Caco-2 (cell line): ENCODE measurements at places on chromosomes 16 and 17. TPM values are rescaled to one million over a fixed set of nuclear protein-coding genes. Genes with fewer than 3 reads are reported as not detected.

- no peaks in the 10 kb centered on the region for H3K36me3 ChIP-seq
- peak overlapping the region; percentile 72 for H3K4me3 ChIP-seq
- DNase-seq = peak; percentile 35
- H3K27me3 ChIP-seq = no peaks in the 10 kb centered on the region
Measured at GRCh38 chr17:7885367-7886226, 3.0 kb upstream of the CHD3 start.

GRCh38 chr17:47879028-47879585, 16.9 kb upstream of the SP2 start:
- no peaks in the 10 kb centered on the region for H3K36me3 ChIP-seq
- no peak overlapping the region for H3K27ac ChIP-seq
- H3K27me3 ChIP-seq = no peaks in the 10 kb centered on the region
- H3K4me1 ChIP-seq = peaks cover 64% of the 10 kb centered on the region
- DNase-seq = no peak

DNA sequence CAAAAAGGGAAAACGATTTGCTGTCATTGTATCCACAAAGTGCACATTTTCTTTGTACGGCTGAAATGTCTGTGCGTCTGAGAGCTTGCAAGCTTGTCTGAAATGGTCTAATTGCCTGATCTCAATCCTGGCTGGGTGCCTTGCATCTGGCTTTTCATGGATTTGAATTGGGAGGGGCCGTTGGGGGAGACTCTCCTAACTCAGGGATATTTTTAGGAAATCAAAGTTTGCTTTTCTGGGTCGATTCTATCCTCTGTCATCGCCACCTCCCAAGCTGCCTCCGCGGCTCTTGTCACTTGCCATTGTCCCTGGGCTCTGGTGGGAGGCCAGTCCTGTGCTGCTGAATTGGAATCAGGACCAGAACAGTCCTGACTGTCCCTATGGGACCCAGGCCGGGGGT, 33.3 kb upstream of the MGAT5B start:
- DNase-seq = no peak
- H3K36me3 ChIP-seq = no peaks in the 10 kb centered on the region
- H3K4me3 ChIP-seq = no peak overlapping the region
- no peaks in the 10 kb centered on the region for H3K27me3 ChIP-seq

DNA sequence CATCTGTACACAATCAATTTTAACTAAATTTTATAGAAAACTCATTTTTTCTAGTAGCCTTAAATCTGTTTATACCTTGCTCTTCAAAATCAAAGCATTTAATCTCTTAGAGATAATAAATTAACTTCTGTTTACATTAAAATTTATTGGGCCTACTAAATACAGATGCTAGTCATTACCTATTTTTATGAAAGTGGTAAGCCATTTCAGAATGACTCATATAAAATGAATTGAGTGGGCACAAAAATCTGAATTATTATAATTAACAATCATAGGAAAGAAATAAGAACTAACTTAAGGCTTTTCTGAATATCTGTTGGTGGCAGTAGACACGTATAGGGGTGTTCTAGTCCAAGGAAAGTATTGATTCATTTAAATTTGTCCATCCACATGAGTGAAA, 157.9 kb downstream of the KCNJ2 start:
- H3K27me3 ChIP-seq = no peaks in the 10 kb centered on the region
- no peaks in the 10 kb centered on the region for H3K4me1 ChIP-seq
- H3K27ac ChIP-seq = no peak overlapping the region

DNA sequence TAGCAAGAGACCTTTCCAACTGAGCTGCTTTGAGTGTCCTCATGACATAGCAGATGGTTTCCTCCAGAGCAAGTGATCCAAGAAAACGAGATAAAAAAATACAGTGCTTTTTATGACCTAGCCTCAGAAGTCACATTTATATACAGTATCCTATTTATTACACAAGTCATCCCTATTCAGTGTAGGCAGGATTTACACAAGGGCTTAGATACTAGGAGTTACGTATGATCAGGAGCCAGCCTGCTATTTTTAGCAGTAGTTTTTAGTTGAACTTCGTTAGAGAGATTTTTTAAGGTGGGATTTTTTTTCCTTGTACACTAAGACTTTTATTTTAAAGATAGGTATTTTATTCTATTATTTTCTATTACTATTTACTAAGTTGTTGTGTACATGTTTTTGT, 58.4 kb downstream of the PHKB start:
- no peaks in the 10 kb centered on the region for H3K27me3 ChIP-seq
- H3K4me3 ChIP-seq = no peak overlapping the region
- no peak overlapping the region for H3K27ac ChIP-seq
- H3K4me1 ChIP-seq = peaks cover 8% of the 10 kb centered on the region
- DNase-seq = no peak

GRCh38 chr17:58641887-58642311, 49.9 kb downstream of the TEX14 start:
- no peaks in the 10 kb centered on the region; the same call in 1 of the 2 replicates for H3K4me1 ChIP-seq
- no peaks in the 10 kb centered on the region for H3K36me3 ChIP-seq
- H3K27ac ChIP-seq = no peak overlapping the region
- H3K27me3 ChIP-seq = no peaks in the 10 kb centered on the region
- H3K4me3 ChIP-seq = no peak overlapping the region

DNA sequence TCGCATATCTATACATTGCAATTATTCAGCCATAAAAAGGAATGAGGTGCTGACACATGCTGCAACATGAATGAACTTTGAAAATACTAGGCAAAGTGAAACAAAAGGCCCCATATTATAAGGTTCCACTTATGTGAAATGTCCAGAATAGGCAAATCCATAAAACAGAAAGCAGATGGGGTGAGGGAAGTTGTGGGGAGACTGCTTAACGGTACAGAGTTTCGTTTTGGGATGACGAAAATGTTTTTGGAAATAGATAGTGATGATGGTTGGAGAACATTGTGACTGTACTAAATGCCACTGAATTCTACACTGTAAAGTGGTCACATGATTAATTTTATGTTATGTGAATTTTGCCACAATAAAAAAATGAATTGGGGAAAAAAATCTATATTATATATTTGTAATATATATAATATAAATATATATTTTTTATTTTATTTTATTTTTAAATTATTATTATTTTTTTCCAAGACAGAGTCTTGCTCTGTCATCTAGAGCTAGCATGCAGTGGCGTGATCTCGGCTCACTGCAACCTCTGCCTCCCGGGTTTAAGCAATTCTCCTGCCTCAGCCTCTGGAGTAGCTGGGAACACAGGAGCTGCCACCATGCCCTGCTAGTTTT, 4.2 kb upstream of the GNA13 start:
- H3K4me1 ChIP-seq = peaks cover 56% of the 10 kb centered on the region
- H3K36me3 ChIP-seq = no peaks in the 10 kb centered on the region
- no peak overlapping the region for H3K27ac ChIP-seq

CDC6 gene
- total RNA-seq = 86.1 and 96.4 TPM in 2 replicates

KRTAP2-2 gene
- total RNA-seq = not detected in 2 replicates

ZNF469 gene
- total RNA-seq = 0.07 and 0.12 TPM in 2 replicates

MMP25 gene
- 0.11 and 0.14 TPM in 2 replicates for total RNA-seq

DNA sequence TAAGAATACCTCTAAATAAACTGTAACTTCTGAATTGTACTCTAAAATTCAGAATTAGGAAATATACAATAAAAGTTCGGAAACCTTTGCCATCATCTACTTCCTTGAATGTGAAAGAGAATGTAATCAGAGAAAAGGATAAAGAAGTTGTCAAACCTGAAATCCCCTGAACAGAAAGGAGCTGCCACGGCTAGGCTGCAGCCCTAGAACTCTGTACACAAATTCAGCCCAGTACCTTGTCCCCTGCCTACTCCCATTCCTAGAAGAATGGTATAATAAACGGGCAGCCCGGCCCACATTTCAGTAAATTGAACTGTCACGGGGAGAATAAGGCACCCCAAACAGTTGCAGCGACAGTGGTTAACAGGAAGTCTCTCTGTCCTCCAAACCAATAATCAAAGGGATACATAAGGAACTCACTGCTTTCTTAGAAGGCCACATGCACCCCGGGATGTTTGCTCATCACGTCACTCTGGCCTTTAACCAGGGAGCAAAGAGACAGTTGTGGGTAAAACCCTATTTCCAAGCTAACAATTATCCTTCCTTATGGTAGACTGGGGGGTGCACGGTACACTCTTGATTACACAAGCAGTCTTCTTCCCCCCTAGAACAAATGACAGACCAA, 24.3 kb upstream of the RFFL start:
- peaks cover 22% of the 10 kb centered on the region for H3K4me1 ChIP-seq
- H3K27me3 ChIP-seq = no peaks in the 10 kb centered on the region
- DNase-seq = peak; percentile 62

- H3K4me1 ChIP-seq = peaks cover 14% of the 10 kb centered on the region; the same call in 1 of the 2 replicates
- H3K4me3 ChIP-seq = peak within 1 kb of the TSS; percentile 85
- peak; percentile 91 for DNase-seq
- H3K27me3 ChIP-seq = no peaks in the 10 kb centered on the region
- H3K27ac ChIP-seq = no peak within 1 kb of the TSS
Measured at GRCh38 chr17:44708401-44709263, at the start of gene DBF4B. TSS of gene DBF4B (plus strand) at chr17:44708665. CDS start at chr17:44708821, 156 bp downstream.

DNA sequence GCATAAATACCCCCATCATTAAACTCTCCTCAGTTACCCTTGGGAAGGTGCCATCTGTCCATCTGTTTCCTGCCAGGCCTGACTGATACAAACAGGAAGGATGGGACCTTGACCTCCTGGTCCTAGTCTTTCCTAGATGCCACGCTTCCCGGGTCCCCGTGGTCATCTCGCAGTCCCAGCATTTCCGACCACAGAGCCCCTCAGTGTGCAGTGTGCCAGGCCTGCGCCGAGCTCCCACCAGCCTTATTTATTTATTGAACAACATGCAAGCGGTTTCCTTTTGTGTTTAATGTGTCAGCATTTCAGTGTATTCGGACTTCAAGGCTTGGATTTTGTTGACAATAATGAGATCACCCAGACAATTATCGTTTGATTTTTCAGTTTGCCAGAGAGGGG, 45.6 kb upstream of the NKD1 start:
- H3K27ac ChIP-seq = peak overlapping the region; percentile 12
- DNase-seq = no peak
- no peak overlapping the region for H3K4me3 ChIP-seq
- H3K27me3 ChIP-seq = no peaks in the 10 kb centered on the region
- H3K36me3 ChIP-seq = no peaks in the 10 kb centered on the region

DNA sequence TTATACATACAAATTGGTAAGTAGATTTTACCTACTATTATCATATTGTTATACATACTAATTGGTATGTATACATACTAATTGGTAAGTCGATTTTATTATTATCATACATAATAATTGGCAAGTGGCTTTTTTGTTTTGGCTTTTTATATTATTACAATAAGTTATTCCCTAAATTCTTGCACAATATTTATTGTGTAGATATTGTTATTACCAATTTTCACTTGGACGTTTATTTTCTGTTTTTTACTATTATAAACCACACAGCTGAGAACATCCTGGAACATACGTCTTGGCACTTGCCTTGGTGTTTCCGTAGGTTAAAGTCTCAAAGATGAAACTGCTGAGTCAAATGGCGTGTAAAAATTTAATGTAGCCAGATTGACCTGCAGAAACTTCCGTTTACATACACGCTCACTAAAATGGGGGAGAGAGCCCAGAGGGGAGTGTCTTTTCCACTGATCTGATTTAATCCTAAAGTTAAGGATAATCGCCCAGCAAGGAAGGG, 18.9 kb downstream of the GNGT2 start:
- DNase-seq = no peak
- no peaks in the 10 kb centered on the region for H3K4me1 ChIP-seq
- peak overlapping the region; percentile 95 for H3K27ac ChIP-seq
- peak overlapping the region; percentile 72 for H3K4me3 ChIP-seq
- no peaks in the 10 kb centered on the region for H3K27me3 ChIP-seq
- H3K36me3 ChIP-seq = no peaks in the 10 kb centered on the region

PRR35 gene
- 0.14 TPM in 1 of 2 replicates, not detected in the other for total RNA-seq

- no peak overlapping the region for H3K4me3 ChIP-seq
- H3K36me3 ChIP-seq = no peaks in the 10 kb centered on the region
- H3K27ac ChIP-seq = no peak overlapping the region
Measured at GRCh38 chr17:82283208-82283749, 9.8 kb upstream of the CSNK1D start.

GRCh38 chr17:21033350-21033749, 9.5 kb downstream of the USP22 start:
- no peaks in the 10 kb centered on the region for H3K4me1 ChIP-seq
- H3K4me3 ChIP-seq = no peak overlapping the region
- no peak overlapping the region for H3K27ac ChIP-seq
- no peak for DNase-seq
- peaks cover 2% of the 10 kb centered on the region for H3K36me3 ChIP-seq

DNA sequence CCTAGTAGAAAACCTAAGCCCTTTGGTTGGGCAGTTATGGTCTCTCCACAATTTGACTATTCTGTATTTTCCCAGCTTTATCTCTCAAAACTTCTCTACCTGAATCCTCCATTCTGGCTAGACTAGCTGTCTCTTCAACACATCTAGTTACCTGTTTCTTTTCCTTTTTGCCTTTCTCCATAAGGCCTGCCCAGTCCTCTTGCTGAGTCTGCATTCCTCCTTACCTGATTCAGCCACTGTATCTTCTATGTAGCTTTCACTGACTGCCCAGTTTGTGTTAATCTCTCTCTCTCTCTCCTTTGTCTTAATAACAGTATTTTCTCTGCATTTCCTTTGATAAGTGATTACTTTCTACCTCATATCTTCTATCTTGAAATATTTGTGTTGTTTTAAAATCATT, 2.1 kb upstream of the EVI2A start:
- H3K27me3 ChIP-seq = no peaks in the 10 kb centered on the region
- no peak for DNase-seq
- H3K4me1 ChIP-seq = no peaks in the 10 kb centered on the region
- H3K4me3 ChIP-seq = no peak overlapping the region
- no peak overlapping the region for H3K27ac ChIP-seq
- no peaks in the 10 kb centered on the region; the same call in 1 of the 2 replicates for H3K36me3 ChIP-seq

- H3K4me1 ChIP-seq = peaks cover 11% of the 10 kb centered on the region
- DNase-seq = no peak
- H3K4me3 ChIP-seq = no peak overlapping the region
- no peaks in the 10 kb centered on the region for H3K27me3 ChIP-seq
- no peak overlapping the region for H3K27ac ChIP-seq
Measured at GRCh38 chr17:72219824-72220493, 99.1 kb downstream of the SOX9 start.

GRCh38 chr16:15976929-15977637, 27.7 kb downstream of the ABCC1 start:
- H3K36me3 ChIP-seq = no peaks in the 10 kb centered on the region
- H3K4me1 ChIP-seq = peaks cover 4% of the 10 kb centered on the region; the same call in 1 of the 2 replicates
- no peak overlapping the region for H3K27ac ChIP-seq
- no peaks in the 10 kb centered on the region for H3K27me3 ChIP-seq
- H3K4me3 ChIP-seq = no peak overlapping the region

DNAAF8 gene
- total RNA-seq = 0.54 TPM in 1 of 2 replicates, not detected in the other

- H3K36me3 ChIP-seq = no peaks in the 10 kb centered on the region
- no peak for DNase-seq
- no peak overlapping the region for H3K4me3 ChIP-seq
- no peaks in the 10 kb centered on the region for H3K4me1 ChIP-seq
- no peaks in the 10 kb centered on the region; the same call in 1 of the 2 replicates for H3K27me3 ChIP-seq
- no peak overlapping the region for H3K27ac ChIP-seq
Measured at GRCh38 chr17:21078016-21078780, 35.4 kb upstream of the USP22 start.

- DNase-seq = no peak
- H3K27me3 ChIP-seq = no peaks in the 10 kb centered on the region
- no peak overlapping the region for H3K27ac ChIP-seq
Measured at GRCh38 chr16:55480228-55480655, 1.2 kb downstream of the MMP2 start.

- no peak overlapping the region for H3K4me3 ChIP-seq
- no peak overlapping the region for H3K27ac ChIP-seq
- no peaks in the 10 kb centered on the region for H3K36me3 ChIP-seq
Measured at GRCh38 chr16:7182510-7183109, 150.0 kb upstream of the RBFOX1 start.

KRTAP4-3 gene
- total RNA-seq = not detected in 2 replicates

HBA1 gene
- 3.6 and 8.6 TPM in 2 replicates for total RNA-seq
